GM04504 (cell line): ENCODE measurements at places on chromosomes 7 and 10.

- DNase-seq: peak; percentile 47
These were observed 17.0 kb downstream of the ITIH5 start for GRCh38 chr10:7649673-7650300.

DNA sequence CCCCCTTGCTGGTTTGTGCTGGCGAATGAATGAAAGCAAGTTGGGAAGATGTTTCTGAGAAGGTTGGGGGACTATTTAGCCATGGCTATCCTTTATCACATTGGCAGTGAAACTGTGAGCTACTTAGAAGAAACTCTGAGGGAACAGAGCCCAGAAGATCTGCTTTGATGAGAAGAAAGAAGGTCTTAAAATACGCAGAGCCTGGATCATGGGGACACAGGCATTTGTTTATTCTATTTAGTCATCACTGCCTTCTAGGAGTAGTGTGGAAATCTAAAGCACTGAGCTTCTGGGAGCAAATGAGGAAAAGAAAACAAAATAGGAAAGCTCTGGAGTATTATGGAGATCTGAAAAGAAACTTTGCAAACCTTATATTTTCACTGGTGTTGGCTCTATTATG is 28.5 kb downstream of the CPED1 start:
- no peak for DNase-seq

GRCh38 chr7:10238641-10239040 is 735.0 kb upstream of the PHF14 start:
- DNase-seq: no peak

DNA sequence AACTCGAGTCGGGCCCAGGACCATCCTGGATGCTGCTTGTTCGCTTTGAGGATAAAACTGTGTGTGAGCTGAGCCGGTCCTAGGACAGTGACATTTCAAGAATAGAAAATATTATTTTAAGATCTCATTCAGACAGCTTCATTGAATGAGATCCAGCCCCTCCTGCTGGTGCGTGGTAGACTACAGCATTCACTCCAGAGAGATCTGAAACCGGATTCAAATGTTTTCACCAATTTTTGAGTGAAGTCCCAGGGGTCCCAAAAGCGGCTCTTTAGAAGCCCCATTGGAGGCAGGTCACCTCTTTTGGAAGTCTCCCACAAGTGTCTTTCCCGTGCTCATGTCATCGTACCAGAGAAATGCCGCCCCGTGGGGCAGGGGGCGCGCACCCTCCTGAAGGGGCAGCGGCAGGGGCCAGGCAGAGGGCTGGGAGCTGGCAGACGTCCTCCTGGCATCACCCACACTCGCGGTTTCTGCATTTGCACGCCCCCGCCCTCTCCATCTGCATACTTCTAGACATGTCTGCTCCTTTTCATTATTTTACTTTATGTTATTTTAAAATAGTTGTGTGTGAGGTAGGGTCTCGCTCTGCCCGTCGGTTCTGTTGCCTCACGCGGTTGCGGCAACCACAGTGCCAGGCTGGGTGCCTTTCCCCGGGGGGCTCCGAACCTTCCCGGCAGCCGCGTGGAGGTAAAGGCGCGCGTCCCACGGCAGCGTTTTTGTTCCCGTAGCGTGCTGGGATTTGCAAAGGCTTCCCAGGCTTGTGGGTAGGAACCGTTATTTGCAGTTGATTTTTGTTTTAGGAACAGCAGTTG is 52.3 kb upstream of the DPYSL4 start:
- no peak for DNase-seq

DNA sequence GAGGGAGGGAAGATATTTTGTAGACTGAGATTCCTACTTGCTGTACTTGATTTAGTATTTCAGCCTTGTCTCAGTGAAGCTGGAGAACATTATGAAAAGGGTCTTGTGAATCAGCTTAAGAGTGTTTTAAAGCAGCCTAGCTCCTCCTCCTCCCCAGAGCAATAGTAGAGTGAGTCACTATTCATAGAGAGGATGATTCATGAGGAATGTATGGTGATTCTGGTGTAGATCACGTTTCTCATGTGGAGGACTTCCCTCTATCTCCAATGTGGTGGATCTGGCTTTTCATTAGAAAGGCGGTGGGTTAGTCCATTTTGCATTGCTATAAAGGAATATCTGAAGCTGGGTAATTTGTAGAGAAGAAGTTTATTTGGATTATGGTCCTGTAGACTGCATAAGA is 340.1 kb upstream of the CHRM2 start:
- DNase-seq: peak; percentile 56

DNA sequence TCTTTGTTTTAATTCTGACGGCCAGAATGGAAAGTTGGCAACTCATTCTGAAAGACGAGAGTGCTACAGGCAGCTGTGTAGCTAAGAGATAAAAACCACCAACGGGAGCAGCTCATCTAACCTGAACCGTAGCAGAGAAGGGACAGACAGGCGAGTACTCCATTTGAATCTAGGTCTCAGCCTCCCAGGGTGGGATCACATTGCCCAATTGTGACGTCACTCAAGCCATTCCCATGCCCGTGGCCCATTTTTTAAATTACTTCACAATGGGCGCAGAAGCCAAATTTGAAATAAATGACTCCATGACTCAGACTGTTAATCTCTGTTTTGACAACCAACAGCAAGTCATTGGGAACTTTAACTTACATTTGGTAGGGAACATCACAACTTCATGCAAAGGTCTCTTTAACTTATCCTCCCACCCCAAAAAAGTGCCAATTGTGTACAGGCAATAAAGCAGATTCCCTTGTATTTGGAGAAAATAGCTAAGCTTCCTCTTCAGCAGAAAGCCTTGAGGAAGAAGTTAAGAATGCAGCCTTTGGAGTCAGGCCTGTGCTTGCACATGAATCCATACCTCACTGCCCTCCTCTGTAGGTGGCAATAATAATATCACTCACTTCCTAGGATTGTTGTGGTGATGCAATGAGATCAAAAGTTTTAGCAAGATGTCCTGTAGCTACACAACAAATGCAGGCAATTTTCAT is 93.2 kb upstream of the KIF5B start:
- DNase-seq: peak; percentile 95

- no peak for DNase-seq
These were observed 46.6 kb downstream of the PWWP2B start for GRCh38 chr10:132443605-132443982.

DNA sequence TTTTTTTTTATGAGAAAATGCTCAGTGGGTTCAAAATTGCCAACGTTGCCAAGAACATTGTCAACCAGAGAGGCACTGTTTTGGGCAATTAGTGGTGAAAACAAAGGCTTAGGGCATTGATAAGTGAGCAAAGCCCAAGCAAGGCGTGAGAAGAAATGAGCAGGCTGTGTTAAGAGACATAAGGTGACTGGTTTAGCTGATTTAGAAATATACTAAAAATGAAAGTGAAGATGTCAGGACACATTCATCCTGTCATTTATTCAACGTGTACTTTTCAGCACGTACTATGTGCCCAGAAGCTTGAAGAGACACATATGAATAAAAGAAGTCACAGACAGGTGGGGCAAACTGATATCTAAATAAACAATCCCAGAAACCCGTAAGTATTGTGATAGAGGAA is 31.8 kb downstream of the AOAH start:
- DNase-seq: no peak

GRCh38 chr7:137454246-137454724 is 110.8 kb upstream of the PTN start:
- DNase-seq: no peak

- DNase-seq: no peak
These were observed 496.9 kb downstream of the TCERG1L start for GRCh38 chr10:130814610-130815009.

- DNase-seq: peak; percentile 29
These were observed 87.5 kb downstream of the PLXNA4 start for GRCh38 chr7:132488634-132489302.

DNA sequence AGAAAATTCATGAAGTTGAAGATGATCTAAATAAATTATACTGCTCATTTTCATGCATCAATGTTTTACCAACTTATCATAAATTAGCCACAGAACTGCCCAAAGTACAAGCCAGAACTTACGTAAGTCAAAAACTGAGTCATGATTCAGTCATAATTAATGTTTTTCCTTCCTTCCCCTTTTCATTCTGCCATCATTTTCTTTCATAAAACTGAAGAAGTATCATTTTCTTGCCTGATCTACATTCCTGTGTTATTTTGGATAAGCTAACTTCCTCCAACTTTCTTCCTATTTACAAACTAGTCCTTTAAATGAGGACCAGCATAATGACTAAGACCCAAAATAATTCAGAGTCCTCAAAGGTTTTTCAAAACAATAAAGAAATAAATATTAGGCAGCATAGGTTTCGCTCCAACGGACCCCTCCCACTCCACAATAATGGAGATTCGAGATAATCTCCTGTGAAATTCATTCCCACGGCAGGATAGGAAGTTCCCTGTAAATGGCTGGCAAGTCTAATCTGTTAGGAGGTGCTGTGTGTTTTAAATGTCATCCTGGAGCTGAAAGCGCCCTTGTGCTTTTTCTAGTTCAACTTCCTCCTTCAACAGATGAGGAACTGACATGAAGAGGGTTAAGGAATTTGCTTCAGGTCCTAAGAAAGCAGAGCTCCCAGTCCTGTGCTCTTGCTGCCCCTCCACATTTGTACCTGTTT is 218.9 kb downstream of the DOCK4 start:
- DNase-seq: peak; percentile 20

GRCh38 chr10:72273410-72274212 is at the start of gene DDIT4:
Gene DDIT4 (plus strand): TSS chr10:72273924. CDS start chr10:72274217, 293 bp downstream.
- DNase-seq: peak; percentile 99

DNA sequence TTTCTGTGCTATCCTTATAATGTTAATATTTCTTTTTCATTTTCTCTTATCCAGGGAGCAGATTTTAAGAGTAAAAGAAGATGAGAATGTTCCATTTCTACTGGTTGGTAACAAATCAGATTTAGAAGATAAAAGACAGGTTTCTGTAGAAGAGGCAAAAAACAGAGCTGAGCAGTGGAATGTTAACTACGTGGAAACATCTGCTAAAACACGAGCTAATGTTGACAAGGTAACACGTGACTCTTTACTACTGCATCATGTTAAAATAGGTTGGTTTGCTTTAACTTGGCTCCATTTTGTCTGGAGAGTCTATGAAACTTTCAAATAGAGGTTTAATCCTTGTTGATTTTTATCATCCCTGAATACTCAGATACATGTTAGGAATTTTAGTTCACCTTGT is 73.3 kb downstream of the RALA start:
- no peak for DNase-seq

DNA sequence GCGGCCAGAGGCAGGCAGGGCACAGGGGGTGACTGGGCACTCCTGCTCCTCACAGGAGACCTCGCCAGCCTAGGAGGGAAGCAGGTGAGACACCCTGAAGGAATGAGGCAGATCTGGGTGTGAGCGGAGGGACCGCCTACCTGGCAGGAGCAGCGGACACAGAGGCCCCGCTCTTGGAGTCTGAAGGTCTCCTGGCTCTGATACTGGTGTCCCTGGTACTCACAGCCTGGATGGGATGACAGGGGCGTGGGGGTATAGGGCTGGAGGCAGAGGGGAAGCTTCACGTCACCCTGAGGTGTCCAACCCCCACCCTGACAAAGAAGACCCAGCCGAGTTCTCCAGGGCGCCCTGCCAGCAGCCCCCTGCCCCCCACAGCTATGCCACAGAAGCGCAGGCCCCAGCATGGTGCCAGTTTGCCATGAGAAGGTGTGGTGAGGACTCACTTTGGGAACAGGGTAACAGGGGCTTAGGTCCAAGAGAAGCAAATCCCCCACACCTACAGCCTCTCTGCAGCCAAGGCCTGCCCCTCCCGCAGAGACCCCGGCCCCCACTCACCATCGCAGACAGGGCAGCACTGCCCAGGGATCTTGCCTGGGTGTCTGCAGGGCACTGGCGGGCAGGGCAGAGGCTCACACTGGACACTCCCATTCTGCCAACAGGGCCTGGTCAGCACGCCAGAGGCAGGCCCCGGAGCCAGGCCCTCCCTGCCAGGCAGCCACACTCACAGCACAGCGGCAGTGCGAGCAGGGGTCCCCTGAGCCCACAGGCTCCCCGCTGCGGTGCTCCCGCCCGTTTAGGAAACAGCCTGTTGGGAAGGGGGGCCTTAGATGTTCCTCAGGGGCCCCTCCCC is 17.0 kb downstream of the KCP start:
- DNase-seq: no peak

DNA sequence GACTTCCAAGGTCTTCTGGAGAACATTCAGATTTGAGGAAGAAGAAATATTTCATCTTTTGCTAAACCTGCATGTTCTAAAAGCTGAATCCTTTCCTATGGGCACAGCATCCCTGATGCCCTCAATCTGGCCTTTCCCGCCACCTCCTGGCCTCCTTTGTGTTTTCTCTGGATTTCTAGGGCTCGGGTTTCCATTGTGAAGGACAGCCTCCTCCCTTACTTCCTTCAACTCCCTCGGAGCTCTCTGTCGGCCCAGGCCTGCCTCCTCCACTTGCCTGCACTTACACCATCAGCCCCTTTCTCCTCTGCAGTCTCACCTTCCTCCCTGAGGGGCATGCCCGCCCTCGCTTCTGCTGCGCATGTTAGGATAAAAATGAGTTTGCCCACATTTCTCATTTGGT is 75.4 kb downstream of the WIPF3 start:
- DNase-seq: no peak

DNA sequence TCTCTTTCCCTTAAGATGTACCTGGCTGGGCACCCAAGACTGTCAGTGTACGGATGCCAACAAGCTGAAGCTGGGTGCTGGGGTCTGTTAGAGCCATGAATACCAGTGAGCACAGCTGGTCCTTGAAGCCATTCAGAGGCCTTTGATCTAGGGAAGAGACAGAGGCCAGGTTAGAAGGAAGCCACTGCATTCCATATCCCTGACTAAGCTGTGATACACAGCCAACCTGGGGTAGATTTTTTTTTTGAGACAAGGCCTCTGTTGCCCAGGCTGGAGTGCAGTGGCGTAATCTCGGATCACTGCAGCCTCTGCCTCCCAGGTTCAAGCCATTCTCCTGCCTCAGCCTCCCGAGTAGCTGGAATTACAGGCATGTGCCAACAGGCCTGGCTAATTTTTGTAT is 20.8 kb downstream of the ZDHHC16 start:
- no peak for DNase-seq

DNA sequence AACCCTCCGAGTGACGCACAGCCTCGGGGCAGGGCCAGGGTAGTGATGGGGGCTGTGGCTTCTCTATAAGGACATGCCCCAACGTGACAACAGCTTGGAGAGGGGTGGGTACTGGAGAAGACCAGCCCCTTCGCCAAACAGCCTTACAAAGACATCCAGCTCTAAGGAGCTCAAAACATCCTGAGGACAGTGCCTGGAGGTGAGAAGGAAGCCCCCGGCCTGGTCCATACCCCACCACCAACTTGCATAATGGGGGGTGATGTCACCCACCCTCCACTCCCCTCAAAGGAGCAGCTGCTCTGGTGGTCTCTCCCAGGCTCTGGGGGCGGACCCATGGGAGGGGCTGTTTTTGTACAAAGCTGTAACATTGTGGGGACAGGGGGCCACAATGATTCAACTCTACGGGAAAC is 15.1 kb downstream of the PRSS2 start:
- DNase-seq: no peak
